AML-193 (cell line): ENCODE measurements at places on chromosomes 4 and X.

DNA sequence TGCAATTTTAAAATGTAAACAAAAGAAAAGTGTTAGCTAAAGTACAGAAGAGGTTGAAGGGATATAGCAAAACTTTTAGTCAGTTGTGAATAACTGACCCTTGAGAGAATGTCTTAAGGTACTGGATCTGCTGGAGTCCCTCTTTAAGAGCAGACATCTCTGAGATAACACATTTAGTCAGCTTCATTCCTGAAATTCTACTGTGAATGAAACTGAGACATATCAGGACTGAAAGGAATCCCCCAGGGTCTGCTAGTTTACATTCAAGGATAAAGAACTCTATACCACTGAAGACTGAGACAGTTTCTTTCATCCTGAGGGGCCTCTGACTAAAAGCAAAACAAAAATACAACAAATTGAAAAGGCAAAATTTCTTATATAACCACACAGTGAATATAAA is 54.4 kb downstream of the PGRMC1 start:
- no peak for DNase-seq

- DNase-seq, result peak; percentile 27
These were observed 132.8 kb downstream of the DTHD1 start for GRCh38 chr4:36414248-36414647.

DNA sequence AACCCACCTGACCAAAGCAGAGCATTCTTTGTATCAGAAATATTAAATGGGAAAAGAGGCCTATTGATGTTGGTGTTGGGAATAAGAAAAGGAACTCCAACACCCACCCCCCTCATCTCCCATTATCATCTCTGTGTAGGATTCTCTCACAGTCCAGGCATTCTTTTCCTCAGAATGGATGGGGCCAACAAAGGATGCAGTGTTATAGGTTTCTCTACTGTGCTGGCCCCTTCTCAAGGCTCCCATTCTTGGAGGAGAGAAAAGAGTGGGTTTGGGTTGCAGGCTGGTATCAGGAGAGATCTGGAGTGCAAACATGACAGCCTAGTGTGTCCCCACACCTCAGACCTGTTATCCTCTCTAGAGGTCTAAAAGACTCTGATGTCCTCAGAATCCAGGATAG is 59.6 kb downstream of the UGT8 start:
- DNase-seq, result no peak

- DNase-seq, result no peak
These were observed 40.9 kb downstream of the NEK1 start for GRCh38 chr4:169571435-169571834.

DNA sequence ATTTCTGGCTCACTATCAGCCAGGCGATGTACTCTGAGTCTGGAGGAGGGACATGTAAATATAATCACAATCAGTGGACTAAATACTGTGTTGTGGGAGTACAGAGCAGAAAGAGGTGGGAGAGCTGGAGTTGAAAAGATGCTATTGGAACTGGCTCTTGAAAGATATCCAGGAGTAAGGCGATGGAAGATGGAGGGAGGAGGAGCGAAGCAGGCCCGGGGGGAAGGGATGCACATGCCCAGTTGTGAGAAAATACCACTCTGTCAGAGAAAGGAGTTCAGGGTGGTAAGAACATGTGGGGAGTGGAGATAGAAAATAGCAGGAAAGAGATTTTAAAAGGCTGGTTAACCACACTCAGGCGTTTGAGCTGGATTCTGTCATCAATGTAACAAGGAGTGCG is 216.9 kb upstream of the ETNPPL start:
- DNase-seq, result no peak

DNA sequence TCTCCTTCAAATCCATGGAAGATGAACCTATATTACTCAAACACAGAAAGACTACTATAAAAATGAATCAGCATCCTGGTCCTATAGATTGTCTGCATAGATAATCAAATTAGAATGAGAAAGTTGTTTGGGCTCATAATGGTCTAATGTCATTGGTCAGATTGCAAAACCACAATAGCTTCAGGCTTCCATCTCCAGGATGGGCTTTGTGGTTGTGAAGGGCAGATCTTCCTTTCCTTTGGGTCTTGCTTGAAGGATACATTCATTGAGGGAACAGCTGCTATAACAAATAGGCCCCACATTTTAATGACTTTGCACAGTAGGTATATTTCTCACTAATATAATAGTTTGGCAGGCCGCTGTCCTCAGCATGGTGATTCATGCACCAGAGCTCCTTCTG is 94.3 kb downstream of the REPS2 start:
- no peak for DNase-seq

GRCh38 chrX:107713543-107714205 is 61.9 kb downstream of the TSC22D3 start:
- DNase-seq, result no peak

DNA sequence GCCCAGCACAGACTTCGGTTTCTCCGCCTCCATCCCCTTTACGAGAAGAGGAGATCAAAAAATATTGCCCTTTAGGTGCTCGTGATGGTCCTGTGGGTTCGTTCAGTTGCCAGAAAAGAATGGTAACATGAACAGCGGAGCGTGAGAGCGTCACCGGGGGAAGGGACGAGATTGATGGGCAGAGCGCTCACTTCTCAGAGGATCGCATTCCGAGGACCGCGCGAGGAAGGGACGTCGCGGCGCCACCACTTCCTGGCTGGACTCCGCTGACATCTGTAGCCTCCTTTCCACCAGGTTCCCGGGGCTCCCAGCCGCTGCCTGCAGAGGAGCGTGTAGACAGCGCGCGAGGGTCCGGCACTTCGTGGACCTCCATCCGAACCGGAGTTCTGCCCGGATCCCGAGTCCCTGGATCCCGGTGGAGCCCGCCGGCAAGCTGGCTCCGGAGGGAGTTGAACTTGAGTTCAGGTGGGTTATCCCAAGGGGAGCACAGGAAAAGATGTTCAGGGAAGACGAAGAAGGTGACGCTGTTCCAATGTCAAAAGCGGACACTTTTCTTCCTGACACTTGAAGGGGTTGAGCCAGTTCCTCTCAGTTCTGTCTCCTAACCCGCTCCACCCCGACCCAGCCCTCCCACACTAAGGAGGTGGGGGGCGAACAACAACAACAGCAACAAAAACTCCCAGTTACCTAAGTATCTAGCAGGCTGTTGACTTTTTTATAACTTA is 484 bp downstream of the GALNTL6 start:
- DNase-seq, result no peak

GRCh38 chrX:124010157-124010556 is 48.7 kb downstream of the STAG2 start:
- no peak for DNase-seq

GRCh38 chrX:12971282-12972003 is 3.5 kb upstream of the TMSB4X start:
- DNase-seq, result no peak

GRCh38 chr4:67635331-67635730 is 65.6 kb downstream of the UBA6 start:
- DNase-seq, result no peak

DNA sequence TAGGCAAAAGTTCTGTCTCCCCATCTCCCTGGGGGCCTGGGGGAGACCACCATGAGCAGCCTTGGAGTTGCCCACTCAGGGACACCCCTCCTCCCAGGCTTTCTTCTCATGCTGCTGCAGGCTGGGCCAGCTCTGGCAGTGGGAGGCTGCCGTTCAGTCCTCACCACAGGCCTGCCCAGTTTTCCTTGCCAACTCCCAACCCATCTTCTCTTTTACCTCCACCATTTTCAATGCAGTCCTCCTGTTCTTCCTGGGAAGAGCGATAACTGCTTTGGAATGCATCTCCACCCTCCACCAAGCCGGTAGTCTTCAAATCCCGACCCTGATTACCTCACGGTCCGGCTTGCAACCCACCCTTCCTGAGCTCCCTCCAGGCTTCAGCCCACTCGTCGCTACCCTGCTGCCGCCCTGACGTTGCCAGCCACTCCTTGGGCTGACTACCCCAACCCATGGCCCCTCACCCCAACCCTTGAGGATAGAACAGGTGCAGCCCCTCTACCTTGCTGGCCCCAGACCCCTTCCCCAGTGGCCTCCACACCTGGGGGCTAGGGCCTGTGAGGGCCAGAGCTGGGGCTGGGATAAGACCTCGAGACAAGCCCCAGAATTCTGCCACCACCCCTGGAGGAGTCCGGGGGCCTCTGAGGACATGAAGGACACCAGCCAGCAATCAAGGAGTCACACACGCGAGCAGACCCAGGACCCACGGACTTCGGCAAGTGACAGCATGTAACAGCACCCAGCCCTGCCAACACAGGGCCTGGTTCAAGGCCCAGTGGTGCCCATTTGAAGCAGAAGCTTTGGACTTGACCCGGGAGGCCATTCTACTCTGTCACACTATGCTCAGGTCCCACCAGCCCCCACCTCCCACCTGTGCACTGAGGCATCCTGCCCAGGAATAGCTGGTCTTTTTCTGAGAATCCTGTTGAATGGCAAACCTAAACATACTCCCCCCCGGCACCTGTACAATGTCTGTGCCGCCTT is 9.2 kb downstream of the WDR1 start:
- no peak for DNase-seq

DNA sequence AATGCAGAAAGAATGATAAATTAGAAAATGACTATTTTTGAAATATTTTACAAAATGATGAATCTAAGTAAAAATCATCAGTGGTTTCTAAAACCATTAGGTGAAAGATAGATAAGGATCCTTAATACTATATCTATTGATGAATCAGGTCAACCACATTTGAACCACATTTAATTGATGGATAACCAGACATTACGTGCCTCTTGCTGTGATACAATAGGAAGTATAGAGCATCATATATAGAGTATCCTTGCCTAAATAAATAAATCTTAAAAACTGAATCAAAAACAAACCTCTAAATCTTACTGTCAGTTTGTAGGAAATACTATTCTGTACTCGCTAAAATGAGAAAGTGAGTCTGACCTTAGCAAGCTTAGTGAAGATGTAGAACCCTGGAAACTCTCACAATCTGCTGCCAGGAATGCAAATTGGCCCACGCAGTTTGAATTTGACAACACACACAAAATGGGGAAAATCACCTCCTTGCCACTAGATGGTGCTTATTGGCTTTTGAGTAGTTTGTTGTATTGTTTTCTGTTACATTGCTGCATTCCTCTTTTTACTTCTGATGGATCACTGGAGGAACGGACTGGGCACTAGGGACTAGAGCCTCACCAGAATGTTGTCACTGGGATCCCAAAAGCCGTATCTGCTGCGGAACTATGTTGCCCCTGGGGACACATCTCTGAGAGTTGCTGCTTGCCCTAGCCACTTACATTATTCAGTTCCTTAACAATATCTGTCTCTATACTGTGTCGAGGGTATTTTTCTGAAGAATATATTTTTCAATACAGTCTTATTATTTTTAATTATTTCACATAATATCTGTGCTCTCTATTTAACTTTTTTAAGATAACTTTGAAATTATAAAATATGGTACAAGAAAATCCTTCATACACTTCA is 25.4 kb upstream of the SLAIN2 start:
- DNase-seq, result peak; percentile 51

DNA sequence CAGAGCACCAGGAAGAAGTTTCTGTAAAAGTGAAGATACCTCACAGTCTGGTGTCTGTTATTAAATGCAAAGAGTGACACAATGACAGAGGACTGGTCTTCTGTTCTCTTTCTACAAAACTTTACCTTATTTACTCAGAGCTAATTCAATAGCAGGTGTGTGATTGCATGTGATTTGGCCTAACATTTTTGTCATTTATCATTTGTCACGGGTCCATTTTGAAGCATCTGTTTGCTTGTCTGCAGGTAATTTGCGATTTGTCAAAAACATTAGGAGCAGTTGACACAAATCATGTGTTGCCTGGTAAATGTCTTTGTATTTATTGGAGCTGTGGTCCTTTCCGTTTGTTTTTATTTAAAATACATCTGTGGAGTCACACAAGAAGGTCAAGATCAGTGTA is 1232.4 kb downstream of the STIM2 start:
- DNase-seq, result no peak

- no peak for DNase-seq
These were observed 26.8 kb upstream of the GK start for GRCh38 chrX:30626402-30626801.

DNA sequence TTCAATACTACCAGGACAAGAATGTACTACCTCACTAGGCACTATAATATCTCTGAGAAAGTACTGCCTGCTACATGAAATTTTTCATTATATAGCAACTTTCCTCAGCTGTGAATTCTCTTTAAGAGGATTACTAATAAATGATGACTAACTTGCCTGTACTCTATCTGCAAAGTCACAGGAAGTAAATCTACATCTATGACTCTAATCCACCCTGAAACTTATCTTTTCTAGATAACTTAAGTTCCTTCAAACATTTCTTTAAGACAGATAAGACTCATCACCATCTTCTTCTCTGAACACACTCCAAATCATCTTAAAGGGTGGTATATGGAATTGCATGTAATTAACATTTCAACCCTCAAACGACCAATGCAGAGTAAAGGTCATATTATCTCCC is 28.8 kb downstream of the RPS6KA3 start:
- DNase-seq, result no peak

- no peak for DNase-seq
These were observed 14.5 kb downstream of the ARHGAP24 start for GRCh38 chr4:85489273-85489981.

DNA sequence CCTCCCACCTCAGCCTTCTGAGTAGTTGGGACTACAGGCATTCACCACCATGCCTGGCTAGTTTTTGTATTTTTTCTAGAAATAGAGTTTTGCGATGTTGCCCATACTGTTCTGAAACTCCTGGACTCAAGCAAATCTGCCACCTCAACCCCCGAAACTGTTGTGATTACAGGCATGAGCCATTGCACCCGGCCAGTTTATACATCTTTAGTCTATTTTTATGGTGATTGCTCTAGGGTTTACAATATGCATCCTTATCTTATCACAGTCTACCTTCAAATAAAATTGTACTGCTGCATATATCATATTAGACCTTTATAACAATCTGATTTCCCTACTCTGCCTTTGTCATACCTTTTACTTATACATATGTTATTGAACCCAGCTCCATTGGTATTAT is 56.9 kb downstream of the SOWAHB start:
- no peak for DNase-seq

DNA sequence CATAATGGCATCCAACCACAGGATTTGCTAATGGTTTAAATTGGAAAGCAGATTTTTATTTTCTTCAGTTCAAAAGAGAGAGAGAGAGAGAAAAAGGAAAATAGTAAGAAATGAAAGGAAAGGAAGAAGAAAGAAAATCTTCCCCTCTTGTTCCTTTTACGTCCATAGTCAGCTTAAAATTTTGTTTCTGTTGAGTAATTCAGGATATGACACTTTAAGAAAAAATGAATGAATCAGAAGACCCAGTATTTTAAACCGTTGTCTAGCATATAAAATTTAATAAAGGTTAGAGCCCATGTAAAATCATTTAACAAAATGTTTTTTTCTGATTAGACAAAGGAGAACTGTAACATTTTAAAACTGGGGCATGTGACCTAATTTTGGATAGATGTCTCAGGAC is 391.8 kb upstream of the EPHA5 start:
- no peak for DNase-seq

DNA sequence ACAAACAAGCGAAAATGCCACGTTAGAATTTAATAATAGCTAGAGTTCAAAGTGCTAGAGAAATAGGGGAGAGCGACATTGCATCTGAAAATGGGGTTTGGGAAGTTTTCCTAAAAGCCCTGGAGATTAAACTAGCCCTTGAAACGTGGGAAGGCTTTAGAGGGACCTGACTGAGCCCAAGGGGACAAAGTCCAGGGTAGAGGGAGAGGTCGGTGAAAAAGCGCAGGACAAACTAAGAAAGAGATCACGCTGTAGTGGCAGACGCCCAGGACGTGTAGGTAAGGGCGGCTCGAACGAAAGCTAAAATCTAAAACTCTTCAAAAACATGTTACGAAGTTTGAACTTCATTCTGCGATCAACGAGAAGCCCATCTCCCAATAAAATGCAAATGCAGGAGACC is 1.1 kb upstream of the ATP11C start:
- no peak for DNase-seq
